ENCODE measurements at places on chromosomes 5 and 9.
A peak's percentile ranks its signal among the peaks of the same experiment; 100 is the strongest.

DNA sequence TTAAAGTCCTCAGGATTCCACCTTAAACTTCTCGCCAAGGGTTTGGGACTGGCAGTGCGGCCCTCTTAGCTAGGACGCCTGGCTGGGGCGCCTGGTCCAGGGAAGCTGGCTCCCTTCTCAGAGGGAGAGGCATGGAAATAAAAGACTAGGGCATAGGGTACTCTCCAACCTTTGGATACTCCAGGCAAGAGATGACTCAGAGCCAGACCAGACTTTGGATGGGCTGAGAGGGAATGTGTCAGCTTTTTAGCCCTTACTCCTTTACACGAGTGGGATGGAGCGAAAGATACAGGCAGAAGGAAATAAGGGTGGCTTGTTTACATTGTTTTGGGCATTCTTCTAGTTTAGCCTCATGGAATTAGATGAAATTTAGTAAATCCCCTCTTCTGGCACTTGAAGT, 48.2 kb downstream of the IL31RA start:
- DNase-seq, result no peak

- DNase-seq, result no peak
These were observed at the start of gene ADAMTSL1 for GRCh38 chr9:18473652-18474279. Gene ADAMTSL1, plus strand, starts transcription at chr9:18474153. Its CDS starts 80 bp downstream, at chr9:18474233.

DNA sequence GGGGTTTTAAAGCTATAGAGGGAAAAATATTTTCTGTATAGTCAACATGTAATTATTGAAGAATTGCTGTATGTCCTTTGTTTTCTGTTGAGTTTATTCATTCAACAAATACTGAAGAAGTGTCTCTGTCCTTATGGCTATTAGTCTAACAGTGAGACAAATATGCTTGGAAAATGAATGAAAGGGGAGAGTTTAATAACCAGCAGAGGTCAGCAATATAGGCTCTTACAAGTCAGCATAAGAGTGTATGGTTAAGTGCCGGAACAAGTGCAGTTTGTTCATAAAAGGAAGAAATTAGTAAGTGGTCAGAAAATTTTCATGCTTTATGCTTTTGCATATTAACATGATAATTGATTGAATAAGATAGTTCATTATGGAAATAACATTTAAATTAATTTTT, 3.6 kb downstream of the SCAMP1 start:
- DNase-seq, result no peak

DNA sequence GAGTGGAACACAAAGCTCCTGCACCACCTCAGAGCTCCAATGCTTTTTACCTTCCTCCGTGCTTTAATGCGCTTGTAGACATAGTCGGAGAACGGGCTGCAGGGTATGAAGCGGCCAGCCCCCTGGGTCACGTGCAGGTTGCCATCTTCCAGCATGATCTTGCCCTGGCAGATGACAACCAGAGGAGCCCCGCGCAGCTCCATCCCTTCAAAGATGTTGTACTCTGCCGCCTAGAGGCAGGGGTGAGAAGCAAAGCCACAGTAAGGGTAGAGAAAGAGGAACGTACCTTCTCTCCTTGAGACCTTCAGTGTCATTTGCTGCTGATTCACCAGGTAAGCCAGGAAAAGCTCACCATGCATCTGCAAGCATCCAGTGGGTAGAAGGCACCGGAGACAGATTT, 112.3 kb downstream of the DPYSL3 start:
- DNase-seq, result no peak

- DNase-seq, result no peak
These were observed 2.8 kb upstream of the MCC start for GRCh38 chr5:113491022-113491421.

DNA sequence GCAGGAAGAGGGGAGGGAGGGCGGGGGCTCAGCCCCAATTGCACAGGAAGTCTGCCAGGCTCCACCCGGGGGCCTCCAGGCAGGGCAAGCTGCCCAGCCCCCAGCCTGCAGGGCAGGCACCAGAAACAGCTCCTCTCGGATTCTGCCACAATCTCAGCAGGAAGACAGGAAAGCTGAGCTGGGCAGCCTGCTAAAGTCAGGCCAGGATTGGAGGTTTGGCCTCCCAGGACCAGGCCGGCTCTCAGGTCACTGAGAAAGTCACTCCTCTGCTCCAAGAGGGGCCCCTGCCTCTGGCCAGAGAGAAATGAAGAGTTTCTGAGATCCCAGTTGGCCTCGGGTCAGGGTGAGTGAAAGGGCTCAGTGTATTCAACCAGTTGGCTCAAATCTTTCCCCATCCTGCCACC, 54.6 kb upstream of the STXBP1 start:
- no peak for DNase-seq

DNA sequence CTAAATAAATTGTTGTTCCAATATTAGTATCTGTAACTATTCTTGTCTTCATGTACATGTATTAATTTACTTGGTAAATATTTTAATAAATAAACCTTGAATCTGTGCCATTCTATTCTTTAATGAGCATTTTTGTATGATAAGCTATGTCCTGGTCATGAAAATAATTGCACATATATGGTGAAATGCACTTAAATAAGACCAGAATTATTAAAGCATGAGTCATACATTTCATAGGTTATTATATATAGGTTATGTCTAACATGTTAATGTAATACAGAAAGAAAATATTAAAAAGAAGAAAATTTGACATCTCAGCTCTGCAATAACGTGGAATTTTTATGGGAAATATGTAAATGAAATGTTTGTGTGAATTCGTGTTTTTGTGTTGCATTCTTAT, 1168.1 kb downstream of the TAF11L14 start:
- no peak for DNase-seq

DNA sequence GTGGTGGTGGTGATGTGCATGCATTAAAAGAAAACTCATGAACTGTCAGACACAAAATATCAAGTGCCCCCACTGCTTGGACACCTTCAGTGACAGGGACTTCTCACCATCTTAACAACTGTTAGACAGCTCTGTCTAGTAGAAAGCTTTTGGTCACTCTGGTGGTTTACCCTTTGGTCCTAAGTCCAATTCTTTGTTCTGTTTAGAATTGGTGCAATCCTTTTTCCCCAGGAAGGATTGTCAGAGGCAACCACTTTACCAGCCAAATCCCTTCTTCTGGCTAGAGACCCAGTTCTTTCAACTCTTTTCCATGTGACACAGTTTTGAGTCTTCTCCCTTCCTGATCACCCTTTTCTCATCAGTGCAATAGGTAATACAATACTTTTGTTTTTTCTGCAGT, 140.2 kb downstream of the SEC61B start:
- DNase-seq, result no peak

GRCh38 chr5:152542741-152543140, 137.7 kb upstream of the NMUR2 start:
- DNase-seq, result no peak

- DNase-seq, result peak; percentile 49
These were observed 59.0 kb downstream of the MAT2B start for GRCh38 chr5:163564321-163564938.

GRCh38 chr9:125126019-125126746, 17.1 kb downstream of the SCAI start:
- peak; percentile 52 for DNase-seq

DNA sequence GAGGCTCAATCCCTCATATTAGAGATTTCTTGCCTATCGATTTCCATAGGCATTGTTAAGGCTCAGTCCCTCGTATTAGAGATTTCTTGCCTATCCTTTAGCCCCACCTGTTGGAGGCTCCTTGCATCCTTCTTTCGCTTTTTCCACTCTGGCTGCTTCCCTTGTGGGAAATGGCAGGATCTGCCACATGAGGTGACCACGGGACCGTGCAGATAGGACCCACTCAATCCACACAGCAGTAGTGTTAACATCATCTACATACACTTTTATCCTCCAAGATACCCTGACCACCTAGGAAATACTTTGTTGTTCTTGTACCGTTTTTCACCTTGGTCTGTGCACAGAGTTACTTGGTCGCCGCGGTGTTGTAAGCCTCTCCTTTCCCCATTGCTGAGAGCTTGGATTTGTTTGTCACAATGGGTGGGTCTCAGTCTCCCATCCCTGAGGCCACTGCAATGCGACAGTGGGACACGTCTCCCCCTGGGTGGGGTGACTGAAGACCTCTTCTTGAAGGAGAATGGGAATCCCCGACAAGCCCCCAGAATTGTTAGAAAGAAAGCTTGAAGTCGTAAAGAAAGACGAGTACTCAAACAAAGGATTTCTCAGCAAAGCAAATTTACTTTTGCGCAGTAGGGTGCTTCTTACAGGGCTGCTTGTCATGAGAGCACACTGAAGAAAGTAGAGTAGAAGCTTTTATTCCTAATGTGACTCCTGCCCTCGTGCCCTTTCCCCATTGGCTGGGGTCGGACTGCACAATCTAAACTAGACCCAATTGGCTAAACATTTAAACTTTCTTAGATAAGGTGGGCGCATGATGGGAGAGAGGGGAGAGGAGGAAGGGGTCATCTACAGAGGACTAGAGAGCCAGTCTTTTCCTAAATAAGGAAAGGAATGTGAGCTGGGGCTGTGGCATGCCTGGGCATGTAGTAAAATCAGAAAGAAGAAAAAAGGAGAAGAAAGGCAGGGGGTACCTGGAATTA, 19.8 kb downstream of the IFT74 start:
- DNase-seq, result no peak

GRCh38 chr5:93188876-93189485, 392.0 kb downstream of the NR2F1-AS1 start:
- no peak for DNase-seq

GRCh38 chr5:67435032-67435431, 238.4 kb upstream of the CD180 start:
- no peak for DNase-seq

Data from stimulated activated CD4-positive, alpha-beta T cell treated with anti-CD3 and anti-CD28 coated beads, TNF-alpha, amount 100 ng/mL, for 1 hour (primary cell).